Astrocyte (in vitro differentiated cells and primary cell): ENCODE measurements at places on chromosomes 3 and 15.

DNA sequence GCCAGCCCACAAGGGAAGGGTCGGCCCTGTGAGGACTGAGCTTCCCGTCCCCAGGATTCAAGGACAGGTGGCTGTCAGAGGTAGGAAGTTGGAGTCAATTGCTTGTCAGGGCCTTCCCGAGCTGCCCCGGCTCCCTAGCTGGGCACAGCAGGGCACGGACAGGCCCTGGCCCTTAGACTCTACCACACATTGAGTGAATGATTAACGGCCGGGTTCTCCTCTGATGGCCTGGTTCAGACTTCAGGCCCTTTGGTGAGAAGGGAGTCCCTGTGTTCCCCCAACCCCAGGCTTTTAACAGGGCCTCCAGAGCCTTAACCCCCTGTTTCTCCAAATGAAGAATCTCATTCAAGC, 16.4 kb upstream of the FGD5 start:
- no peaks in the 10 kb centered on the region for H3K4me1 ChIP-seq
- no peaks in the 10 kb centered on the region for H3K36me3 ChIP-seq
- DNase-seq = no peak
- no peak overlapping the region for H3K4me3 ChIP-seq
- peaks cover 24% of the 10 kb centered on the region for H3K27me3 ChIP-seq

GRCh38 chr3:45178183-45179023, 32.2 kb upstream of the CDCP1 start:
- no peaks in the 10 kb centered on the region for H3K27me3 ChIP-seq
- peak; percentile 84 for DNase-seq
- H3K4me3 ChIP-seq = no peak overlapping the region
- no peak overlapping the region for H3K27ac ChIP-seq
- H3K4me1 ChIP-seq = peaks cover 28% of the 10 kb centered on the region

GRCh38 chr3:177321819-177322218, 124.5 kb upstream of the TBL1XR1 start:
- no peaks in the 10 kb centered on the region for H3K27me3 ChIP-seq
- no peak overlapping the region for H3K4me3 ChIP-seq
- no peak overlapping the region for H3K27ac ChIP-seq
- no peak for DNase-seq

GRCh38 chr15:70406617-70407335, 309.1 kb upstream of the TLE3 start:
- no peak for DNase-seq
- H3K4me3 ChIP-seq = no peak overlapping the region
- H3K36me3 ChIP-seq = no peaks in the 10 kb centered on the region

GRCh38 chr15:40477642-40478327, 7.0 kb downstream of the CHST14 start:
- no peaks in the 10 kb centered on the region for H3K36me3 ChIP-seq
- H3K4me1 ChIP-seq = no peaks in the 10 kb centered on the region
- no peak for DNase-seq
- H3K27me3 ChIP-seq = peaks cover 20% of the 10 kb centered on the region

GRCh38 chr3:172914854-172915253, 164.3 kb downstream of the ECT2 start:
- H3K27me3 ChIP-seq = no peaks in the 10 kb centered on the region
- DNase-seq = no peak
- H3K36me3 ChIP-seq = no peaks in the 10 kb centered on the region
- no peak overlapping the region for H3K27ac ChIP-seq
- peaks cover 9% of the 10 kb centered on the region for H3K4me1 ChIP-seq

- no peak overlapping the region for H3K27ac ChIP-seq
- no peaks in the 10 kb centered on the region for H3K36me3 ChIP-seq
- H3K27me3 ChIP-seq = peaks cover 15% of the 10 kb centered on the region
- no peak overlapping the region for H3K4me3 ChIP-seq
Measured at GRCh38 chr15:70219256-70219895, 121.7 kb upstream of the TLE3 start.

GRCh38 chr15:41999290-42000285, 21.3 kb downstream of the PLA2G4E start:
- DNase-seq = no peak
- no peak overlapping the region for H3K27ac ChIP-seq
- peaks cover 13% of the 10 kb centered on the region for H3K27me3 ChIP-seq

DNA sequence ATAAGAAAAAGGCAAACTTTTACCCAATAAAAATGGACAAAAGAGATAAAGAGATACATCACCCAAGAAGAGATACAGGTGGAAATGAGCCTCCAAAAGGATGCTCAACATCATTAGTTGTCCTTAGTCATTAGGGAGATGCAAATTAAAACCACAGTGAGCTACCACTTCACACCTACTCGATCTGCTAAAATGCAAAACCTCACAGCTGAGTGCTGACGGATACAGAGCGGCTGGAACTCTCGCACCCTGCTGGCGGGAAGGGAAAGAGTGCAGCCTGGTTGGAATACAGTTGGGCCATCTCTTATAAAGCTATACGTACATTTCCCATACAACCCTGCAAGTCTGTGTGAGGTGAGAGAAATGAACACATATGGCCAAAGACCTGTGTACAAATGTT, 78.5 kb upstream of the PRR20G start:
- H3K4me1 ChIP-seq = no peaks in the 10 kb centered on the region
- DNase-seq = no peak
- no peak overlapping the region for H3K27ac ChIP-seq
- no peaks in the 10 kb centered on the region for H3K36me3 ChIP-seq
- peaks cover 4% of the 10 kb centered on the region for H3K27me3 ChIP-seq
- no peak overlapping the region for H3K4me3 ChIP-seq

DNA sequence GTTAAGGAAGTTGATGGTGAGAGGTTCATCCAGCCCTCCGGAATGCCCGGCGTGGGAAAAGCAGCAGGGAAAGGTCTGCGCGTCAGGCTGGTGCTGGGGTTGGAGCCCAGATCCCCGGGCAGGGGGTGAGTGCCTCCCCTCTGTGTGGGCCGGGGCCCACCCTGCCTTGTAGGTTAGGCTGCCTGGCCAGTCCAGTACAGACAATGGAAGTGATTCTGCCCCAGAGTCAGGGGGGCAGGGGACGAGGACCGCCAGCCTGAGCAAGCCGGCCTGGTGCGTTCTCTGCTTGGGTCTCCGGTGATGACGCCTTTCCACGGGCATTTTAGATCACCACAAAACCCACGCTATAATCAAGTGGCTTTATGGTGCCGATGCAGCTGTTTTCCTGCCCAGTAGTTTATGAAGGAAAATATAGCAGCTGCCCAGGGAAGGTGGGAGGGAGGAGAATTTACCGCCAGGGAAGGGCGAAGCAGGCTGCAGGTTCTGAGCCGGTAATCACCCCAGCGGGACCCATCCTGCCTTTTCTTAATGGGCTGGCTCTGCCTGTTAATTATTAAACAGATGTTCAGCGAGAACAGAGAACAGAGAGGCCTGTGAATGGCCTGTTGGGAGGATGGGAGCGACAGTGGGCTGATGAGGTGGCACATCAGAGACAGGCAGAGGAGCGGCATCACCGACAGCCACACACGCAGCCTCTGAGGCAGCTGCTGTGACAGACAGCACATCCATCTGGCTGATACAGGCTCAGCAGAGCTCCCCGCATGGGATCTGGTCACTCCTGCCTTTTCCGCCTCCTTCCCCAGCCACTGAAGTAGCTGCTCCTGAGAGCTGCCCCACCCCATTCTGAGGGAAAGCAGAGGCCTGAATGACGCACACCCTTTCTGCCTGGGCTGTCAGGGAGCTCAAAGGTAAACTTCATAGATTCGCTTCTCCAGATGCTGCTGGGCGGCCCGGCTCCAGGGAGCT, 35.2 kb downstream of the BDH1 start:
- peak overlapping the region; percentile 9 for H3K27ac ChIP-seq
- no peaks in the 10 kb centered on the region for H3K27me3 ChIP-seq
- DNase-seq = peak; percentile 72
- H3K4me3 ChIP-seq = no peak overlapping the region
- H3K4me1 ChIP-seq = peaks cover 13% of the 10 kb centered on the region
- no peaks in the 10 kb centered on the region for H3K36me3 ChIP-seq

DNA sequence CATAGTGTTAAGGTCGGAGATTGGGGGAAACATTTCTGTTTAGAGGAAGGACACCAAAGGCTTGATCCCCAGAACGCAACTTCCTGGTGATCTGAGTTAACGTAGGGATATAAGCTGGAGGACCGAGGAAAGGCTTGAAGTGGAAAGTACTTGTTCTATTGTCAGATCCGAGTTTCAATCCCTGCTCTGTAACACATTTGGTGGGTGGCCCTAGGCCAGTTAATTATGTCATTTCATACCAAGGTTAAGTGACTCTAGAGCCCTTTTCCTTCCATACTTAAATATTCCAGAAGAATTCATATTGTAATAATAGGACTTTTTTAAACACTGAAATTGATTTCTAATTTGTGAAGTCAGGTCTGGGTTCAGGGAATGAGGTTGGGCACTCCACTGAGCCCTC, 80.9 kb downstream of the RPLP1 start:
- no peaks in the 10 kb centered on the region for H3K36me3 ChIP-seq
- H3K27me3 ChIP-seq = peaks cover 8% of the 10 kb centered on the region
- DNase-seq = no peak

- H3K4me1 ChIP-seq = no peaks in the 10 kb centered on the region
- no peak overlapping the region for H3K4me3 ChIP-seq
Measured at GRCh38 chr3:120864541-120864940, 43.5 kb upstream of the STXBP5L start.

GRCh38 chr3:72353236-72354128, 494.8 kb downstream of the SHQ1 start:
- no peaks in the 10 kb centered on the region for H3K27me3 ChIP-seq
- H3K4me3 ChIP-seq = no peak overlapping the region
- no peaks in the 10 kb centered on the region for H3K4me1 ChIP-seq
- no peaks in the 10 kb centered on the region for H3K36me3 ChIP-seq
- H3K27ac ChIP-seq = no peak overlapping the region
- DNase-seq = no peak

GRCh38 chr3:181717549-181718171, 5.9 kb downstream of the SOX2 start:
- DNase-seq = peak; percentile 10
- no peaks in the 10 kb centered on the region for H3K36me3 ChIP-seq
- H3K4me3 ChIP-seq = no peak overlapping the region
- peaks cover 25% of the 10 kb centered on the region for H3K4me1 ChIP-seq
- peaks cover 64% of the 10 kb centered on the region for H3K27me3 ChIP-seq

- peaks cover 10% of the 10 kb centered on the region for H3K4me1 ChIP-seq
- no peak for DNase-seq
- no peak overlapping the region for H3K27ac ChIP-seq
- no peaks in the 10 kb centered on the region for H3K27me3 ChIP-seq
Measured at GRCh38 chr15:64928626-64929220, 17.0 kb downstream of the ANKDD1A start.

GRCh38 chr3:126931806-126932187, 51.1 kb upstream of the PLXNA1 start:
- H3K4me3 ChIP-seq = no peak overlapping the region
- H3K4me1 ChIP-seq = peaks cover 27% of the 10 kb centered on the region
- DNase-seq = no peak
- no peaks in the 10 kb centered on the region for H3K36me3 ChIP-seq

- no peaks in the 10 kb centered on the region for H3K36me3 ChIP-seq
- H3K27ac ChIP-seq = no peak overlapping the region
- H3K4me1 ChIP-seq = no peaks in the 10 kb centered on the region
- H3K27me3 ChIP-seq = no peaks in the 10 kb centered on the region
- H3K4me3 ChIP-seq = no peak overlapping the region
Measured at GRCh38 chr3:102532901-102533300, 98.1 kb downstream of the ZPLD1 start.

DNA sequence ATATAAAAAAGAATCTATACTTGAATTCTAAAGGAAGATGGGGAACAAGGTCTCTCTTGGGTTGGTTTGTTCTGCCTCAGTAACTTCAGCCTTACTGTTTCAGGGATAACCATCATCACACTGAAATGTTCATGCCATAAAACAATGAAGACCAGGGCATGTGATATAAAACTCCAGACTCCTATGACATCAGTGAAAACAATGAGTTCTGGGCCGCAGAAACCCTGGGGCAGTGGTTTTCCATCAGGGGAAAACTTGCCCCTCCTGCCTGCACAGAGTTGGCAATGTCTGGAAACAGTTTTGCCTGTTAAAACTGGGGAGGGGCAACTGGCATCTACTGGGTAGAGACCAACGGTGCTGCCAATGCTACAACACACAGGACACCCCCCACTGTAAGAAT, 46.8 kb downstream of the CA12 start:
- DNase-seq = no peak
- H3K27ac ChIP-seq = no peak overlapping the region
- H3K4me3 ChIP-seq = no peak overlapping the region
- no peaks in the 10 kb centered on the region for H3K27me3 ChIP-seq
- peaks cover 30% of the 10 kb centered on the region for H3K4me1 ChIP-seq

GRCh38 chr3:189827108-189827507, 195.9 kb downstream of the TP63 start:
- H3K4me1 ChIP-seq = peaks cover 7% of the 10 kb centered on the region
- DNase-seq = peak; percentile 14
- H3K27me3 ChIP-seq = no peaks in the 10 kb centered on the region
- H3K36me3 ChIP-seq = no peaks in the 10 kb centered on the region
- no peak overlapping the region for H3K27ac ChIP-seq

- no peaks in the 10 kb centered on the region for H3K4me1 ChIP-seq
- no peak overlapping the region for H3K27ac ChIP-seq
- no peaks in the 10 kb centered on the region for H3K36me3 ChIP-seq
- no peaks in the 10 kb centered on the region for H3K27me3 ChIP-seq
- peak; percentile 25 for DNase-seq
Measured at GRCh38 chr3:178419071-178419470, 117.2 kb upstream of the KCNMB2 start.

DNA sequence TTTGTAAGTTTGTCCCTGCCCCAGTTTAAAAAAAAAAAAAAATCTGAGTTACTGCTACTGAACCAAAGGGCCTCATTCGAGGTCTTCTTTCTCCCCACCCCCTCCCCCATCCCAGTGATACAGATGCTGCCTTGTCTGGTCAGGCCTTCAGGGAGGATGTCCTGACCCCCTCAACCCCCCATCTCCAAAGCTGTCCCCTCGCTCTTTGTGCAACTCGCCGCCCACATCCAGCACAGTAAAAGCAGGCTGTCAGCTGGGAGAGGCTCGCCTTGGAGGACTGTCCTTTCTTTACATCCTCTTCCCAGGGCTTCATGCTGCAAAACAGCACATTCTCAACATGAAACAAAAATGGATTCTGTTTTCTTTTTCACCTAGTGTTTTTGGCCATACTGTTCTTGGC, 133.4 kb downstream of the VGLL4 start:
- H3K4me3 ChIP-seq = peak overlapping the region; percentile 6
- no peak for DNase-seq
- H3K27ac ChIP-seq = peak overlapping the region; percentile 87
- no peaks in the 10 kb centered on the region for H3K27me3 ChIP-seq

GRCh38 chr3:46495901-46496456, 1.8 kb upstream of the RTP3 start:
- peak overlapping the region; percentile 78 for H3K27ac ChIP-seq
- peak; percentile 86 for DNase-seq
- no peak overlapping the region for H3K4me3 ChIP-seq

GRCh38 chr3:54773271-54773670, 154.6 kb downstream of the LRTM1 start:
- peaks cover 2% of the 10 kb centered on the region for H3K27me3 ChIP-seq
- H3K4me1 ChIP-seq = no peaks in the 10 kb centered on the region
- H3K36me3 ChIP-seq = no peaks in the 10 kb centered on the region

DNA sequence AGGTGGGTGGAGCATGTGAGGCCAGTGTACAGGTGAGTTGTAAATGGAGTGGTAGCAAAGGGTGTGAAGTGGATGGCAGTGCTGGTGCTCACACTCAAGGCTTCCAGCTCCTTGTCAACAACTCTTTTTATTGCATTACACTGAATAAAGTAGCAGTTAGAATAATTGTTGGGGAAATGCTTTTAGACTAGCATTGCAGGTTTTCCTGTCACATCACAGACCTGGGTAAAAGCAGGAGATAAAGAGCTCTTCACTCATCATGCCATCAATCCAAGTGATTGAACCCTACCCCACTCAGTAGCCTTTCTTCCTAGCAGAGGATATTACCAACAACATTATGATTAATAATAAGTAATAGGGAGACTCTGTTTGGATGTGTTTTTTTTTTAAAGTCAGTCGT, 81.6 kb downstream of the CDIN1 start:
- no peak for DNase-seq
- H3K27me3 ChIP-seq = no peaks in the 10 kb centered on the region
- no peak overlapping the region for H3K4me3 ChIP-seq
- no peaks in the 10 kb centered on the region for H3K36me3 ChIP-seq
